Thoracic aorta (tissue), 2 donors: ENCODE measurements at places on chromosomes 12 and 14. TPM values are rescaled to one million over a fixed set of nuclear protein-coding genes. Genes with fewer than 3 reads are reported as not detected.

Gene CCDC60
- total RNA-seq: not detected

Gene NANOG
- total RNA-seq: 0.27 TPM

Gene CMA1
- not detected for total RNA-seq

Gene CD163
- total RNA-seq: 341 TPM

Gene IL26
- total RNA-seq: not detected

GRCh38 chr12:8779281-8779680 is 43.1 kb upstream of the A2ML1 start:
- no peak for DNase-seq

DNA sequence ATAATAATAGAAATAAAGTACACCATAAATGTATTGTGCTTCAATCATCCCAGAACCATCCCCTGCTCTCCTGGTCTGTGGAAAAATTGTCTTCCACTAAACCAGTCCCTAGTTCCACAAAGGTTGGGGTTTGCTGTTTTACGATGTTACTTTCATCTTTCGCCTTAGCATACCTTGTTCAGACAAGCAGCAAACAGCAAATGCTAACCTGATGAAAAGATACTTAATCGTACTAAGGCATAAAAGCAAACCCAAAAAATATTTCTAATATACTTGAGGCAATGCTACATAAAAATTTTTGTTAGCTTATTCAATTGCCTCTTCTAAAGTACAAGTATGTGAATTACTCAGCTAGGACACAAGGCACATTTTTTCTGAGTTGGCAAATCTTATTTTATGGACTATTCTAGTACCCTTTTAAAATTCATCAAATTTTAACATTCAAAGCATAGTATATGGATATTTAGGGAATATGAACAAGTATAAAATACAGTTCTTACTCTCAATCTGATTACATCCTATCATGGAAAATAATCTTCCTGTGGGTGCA is 97.1 kb upstream of the PLEKHG7 start:
- DNase-seq: no peak

DNA sequence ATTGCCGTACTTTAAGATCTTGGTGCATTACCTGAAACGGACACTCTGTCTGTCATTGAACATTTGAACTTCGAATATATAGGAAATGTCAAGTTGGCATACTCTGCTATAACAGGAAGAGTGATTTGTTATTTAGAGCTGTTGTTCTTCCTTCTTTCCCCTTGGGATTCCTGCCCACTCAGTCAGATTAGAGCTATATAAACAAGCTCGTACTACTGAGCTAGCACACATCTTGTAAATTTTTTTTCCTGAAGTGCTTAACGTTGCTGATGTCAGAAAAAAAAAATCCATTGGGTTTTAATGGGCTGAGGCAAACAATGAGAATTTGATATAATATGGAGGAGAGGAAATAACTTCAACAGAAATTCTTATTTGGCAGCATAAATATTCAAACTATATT is 26.8 kb downstream of the RGS6 start:
- no peak for DNase-seq

DNA sequence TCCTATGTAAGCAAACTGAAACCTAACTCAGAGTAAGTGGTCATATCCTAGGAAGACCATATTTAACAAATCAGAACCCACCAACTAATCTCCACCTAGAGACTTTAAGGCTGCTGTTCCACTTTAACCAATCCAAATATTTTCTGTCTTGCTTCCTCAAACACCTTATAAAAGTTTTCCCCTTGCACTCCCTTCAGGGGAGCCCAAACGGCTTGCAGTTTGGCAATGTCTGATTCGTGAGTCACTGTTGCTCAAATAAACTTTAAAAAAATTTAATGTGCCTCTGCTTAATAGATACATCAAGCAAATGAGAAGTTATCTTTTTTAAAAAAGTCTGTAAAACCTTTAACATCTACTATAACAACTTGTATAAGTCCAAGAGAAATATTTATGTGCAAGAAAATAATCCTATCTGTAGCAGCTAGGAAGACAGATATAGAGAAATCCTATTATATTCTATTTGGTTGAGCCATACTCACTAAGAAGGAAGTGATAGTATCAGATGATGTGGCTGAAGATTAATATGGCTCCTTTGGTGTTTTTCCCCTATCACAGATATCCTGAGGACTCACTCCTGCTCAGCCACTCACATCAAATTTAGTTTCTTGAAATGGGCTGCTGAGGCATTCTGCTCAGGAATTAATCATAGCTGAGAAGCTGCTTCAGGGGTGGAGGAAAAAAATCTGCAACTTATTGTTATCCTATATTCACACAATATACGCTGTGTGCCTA is 65.1 kb upstream of the DUSP6 start:
- DNase-seq: no peak

DNA sequence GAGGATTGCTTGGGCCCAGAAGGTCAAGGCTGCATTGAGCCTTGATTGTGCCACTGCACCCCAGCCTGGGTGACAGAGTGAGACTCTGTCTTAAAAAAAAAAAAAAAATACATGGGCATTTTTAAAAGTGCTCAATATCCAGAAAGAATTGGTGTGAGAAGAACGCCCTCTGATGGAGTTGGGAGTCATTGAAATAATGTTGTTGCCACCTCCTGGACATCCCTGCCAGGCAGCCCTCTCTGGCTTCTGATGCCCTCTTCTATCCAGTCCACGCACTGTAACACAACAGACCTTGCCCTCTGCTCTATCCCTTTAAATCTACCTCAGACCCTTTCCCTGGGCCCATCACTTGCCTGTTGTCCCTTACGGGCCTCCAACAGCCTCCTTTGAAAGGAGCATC is 4.9 kb downstream of the PTGDR start:
- no peak for DNase-seq

DNA sequence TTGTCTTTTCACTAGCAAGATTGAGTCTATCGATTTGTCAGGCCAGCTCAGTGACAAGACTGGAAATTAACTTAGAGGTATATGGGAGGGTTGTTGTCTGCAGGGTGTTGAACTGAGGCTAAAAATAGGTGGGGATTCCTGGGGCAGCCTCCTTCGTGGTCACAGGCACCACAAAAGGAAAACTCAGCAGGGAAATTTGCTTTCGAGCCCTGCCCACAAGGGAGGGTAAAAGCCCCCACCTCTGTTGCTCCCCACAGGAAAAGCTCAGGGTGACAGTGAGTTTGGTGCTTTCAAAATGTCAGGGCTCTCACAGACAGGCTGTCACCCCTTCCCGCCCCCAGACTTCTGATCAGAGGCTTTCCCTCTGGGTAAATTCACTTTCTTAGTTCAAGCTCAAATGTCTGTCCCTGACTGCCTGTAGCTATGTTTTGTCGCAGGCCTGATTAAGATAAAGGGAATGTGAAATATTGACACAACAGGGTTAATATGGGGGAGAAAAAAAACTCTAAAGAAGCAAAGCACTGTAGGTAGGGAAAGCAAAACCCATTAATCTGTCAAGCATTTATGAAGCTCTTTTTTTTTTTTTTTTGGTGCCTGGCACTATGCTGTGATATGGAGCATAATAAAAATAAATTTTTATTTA is 11.7 kb upstream of the NFKBIA start:
- no peak for DNase-seq

GRCh38 chr14:83425138-83425537 is 1891.5 kb upstream of the SEL1L start:
- no peak for DNase-seq

- no peak for DNase-seq
These were observed 105.6 kb downstream of the DAAM1 start for GRCh38 chr14:59293935-59294661.

- DNase-seq: no peak
These were observed 30.1 kb downstream of the ATG14 start for GRCh38 chr14:55381561-55381960.

DNA sequence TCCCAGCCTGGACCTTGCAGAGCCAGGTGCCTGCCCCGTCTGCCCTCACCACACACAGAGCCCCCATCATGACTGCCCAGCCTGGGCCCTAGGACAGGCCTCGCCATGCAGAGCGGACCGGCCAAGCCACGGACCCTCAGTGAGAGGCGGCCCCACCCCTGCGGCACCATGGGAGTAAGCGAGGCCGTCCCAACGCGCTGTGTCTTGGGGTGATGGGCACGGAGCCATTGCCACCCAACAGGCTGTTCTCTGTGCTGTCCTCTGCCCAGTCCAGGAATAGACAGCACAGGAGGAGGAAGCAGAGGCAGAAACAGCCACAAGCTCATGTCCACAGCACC is 39.2 kb downstream of the GALNT9 start:
- no peak for DNase-seq

- DNase-seq: no peak
These were observed at the start of gene CELA1 for GRCh38 chr12:51346581-51346980. CELA1 (minus strand) TSS chr12:51346679; CDS start chr12:51346638, 41 bp downstream.

DNA sequence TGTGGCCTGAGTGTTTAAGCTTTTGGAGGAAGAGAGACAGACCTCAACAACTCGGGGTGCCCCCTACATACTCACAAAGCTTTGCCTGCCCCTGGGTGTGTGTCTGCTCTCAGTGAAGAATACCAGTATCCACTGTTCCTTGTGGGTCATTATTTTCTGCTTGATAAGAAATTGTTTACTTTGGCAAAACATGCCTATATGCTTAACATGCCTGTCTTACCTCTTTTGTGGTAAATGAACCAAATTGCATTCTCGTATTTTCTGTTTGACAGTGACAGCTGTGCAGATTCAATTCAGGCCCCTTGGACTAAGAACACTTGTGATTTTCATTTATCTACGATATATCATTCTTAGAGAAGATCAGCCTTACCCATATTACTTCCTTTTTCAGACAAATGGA is 50.6 kb upstream of the REP15 start:
- no peak for DNase-seq

DNA sequence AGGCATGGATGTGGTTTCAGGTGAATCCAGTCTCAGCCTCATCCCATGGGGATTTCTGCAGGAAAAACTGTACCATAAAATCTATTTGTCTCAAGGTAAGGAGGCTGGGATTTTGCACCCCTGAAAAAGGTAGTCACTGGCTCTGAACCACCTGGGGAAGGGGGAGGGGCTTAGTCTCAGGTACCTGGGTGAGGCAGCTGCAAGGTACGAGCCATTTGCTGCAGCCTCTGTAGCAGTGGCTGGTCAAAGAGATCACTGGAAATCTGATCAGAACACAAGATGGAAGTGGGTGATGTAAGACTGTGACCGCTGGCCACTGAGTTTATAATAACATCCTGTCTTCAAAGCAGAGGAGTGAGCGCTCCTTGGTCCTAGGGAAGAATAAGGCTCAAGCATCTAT is 209.9 kb upstream of the NOS1 start:
- DNase-seq: no peak

DNA sequence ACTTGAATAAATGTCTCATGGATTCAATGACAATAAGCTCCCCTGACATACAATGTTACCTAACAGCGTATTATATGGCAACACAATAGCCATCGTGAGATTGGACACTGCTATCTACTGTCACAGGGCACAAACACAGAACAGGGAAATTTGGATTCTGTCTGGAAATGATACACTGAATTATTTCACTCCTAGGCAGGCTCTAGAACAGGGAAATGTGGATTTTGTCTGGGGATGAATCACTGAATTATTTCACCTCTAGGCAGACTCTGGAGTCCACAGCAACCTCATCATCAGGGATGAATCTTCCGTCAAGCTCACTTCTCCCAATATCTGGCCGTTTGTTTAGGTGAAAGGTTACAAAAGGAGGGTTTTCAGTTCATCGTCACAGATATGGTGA is 288.8 kb downstream of the TMEM132D start:
- DNase-seq: no peak

DNA sequence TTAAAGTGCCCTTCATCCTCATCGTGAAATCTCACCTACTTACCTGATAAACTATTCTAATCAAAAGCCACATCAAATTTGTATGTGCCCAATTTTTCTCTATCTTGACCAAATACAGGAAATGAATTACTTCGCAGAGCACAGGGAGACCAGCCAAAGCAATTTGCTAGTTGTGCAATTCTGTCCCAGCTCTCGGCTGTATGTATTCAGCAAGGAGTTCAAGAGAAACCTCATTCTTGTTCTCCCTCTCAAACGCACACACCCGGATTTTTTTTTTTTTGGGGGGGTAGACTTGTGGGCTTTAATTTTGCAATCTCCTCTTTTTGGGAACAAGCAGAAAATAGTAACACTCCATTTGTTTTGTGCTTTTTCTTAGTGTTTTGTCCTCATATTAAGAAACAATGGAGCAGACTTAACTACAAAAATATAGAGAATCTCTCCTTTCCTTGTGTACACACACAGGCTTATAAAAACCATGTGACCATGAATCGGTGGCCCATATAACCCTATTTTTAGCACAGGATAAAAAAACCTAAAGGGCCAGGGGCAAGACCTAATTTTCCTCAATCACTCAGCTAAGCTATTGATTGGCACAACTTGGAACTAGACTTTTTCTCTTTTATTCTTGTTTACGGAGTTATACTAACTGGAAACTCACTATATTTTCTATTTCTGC is 64.2 kb downstream of the MBIP start:
- no peak for DNase-seq
